ENCODE measurements at places on chromosomes 16 and 17.

- no peak for DNase-seq
Observed at GRCh38 chr17:83138820-83139219, 59.4 kb downstream of the METRNL start.

- peak; percentile 36 for DNase-seq
Observed at GRCh38 chr17:80101946-80102663, 724 bp downstream of the GAA start.

- DNase-seq = no peak
Observed at GRCh38 chr17:64787921-64788271, 125.8 kb upstream of the SMURF2 start.

GRCh38 chr17:61393904-61394629 is 5.6 kb upstream of the TBX2 start:
- no peak for DNase-seq

GRCh38 chr16:2692948-2693651 is 10.8 kb downstream of the KCTD5 start:
- DNase-seq = peak; percentile 96

- DNase-seq = peak; percentile 95
Observed at GRCh38 chr17:68497885-68498319, 14.3 kb upstream of the PRKAR1A start.

Data from MV-4-11 (cell line).